T47D (cell line): ENCODE measurements at places on chromosomes 16 and 17.

DNA sequence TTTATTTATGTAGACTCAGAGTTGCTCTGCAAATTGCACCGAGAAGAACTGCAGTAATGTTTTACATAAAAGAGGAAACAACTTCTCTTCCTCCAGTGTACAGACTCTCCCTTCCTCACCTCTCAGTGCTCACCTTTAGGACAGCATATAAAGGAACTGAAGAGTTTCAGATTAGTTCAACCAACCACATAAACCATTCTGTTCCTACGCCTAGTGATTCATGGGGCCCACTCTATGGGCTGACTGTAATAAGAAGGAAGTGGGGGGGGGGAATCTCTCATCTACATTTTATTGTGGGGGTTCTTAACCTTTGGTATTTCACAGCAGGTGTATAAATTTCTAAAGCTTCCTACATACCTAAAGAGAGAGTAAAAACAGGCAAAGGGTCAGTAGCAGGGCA lies 18.3 kb downstream of the ZSWIM7 start:
- DNase-seq, result no peak

DNA sequence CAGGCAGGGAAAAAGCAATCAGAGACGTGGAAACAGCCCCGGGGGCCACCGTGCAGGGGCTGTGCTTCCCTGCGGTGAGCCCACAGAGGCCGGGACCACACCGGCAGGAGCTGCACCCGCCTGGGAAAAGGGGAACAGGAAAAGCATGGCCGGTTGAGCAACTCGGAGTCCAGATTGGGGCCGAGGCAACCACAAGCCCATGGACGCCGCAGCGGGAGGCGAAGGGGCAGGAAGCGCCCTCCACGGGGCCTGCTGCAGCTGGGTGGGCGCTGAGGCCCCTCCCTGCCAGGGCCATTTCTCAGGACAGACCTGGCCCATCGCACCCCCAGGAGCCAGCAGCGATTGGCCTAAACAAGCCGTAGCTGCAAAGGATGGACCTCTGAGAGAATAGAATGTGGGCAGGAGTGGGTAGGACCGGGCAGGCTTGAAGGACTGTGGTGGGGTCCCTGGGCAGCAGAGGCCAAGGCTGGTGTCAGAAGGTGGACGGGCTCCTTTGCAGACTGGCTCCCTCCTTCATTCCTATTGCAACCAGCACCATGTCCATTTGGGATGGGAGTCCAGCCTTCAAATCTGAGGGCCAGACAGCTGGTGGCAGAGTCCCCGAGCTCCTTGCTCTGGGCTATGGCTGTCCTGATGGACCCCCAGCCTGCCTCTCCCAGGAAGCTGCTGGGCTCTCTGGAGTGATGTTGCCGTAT lies 30.4 kb downstream of the COX4I1 start:
- no peak for DNase-seq

DNA sequence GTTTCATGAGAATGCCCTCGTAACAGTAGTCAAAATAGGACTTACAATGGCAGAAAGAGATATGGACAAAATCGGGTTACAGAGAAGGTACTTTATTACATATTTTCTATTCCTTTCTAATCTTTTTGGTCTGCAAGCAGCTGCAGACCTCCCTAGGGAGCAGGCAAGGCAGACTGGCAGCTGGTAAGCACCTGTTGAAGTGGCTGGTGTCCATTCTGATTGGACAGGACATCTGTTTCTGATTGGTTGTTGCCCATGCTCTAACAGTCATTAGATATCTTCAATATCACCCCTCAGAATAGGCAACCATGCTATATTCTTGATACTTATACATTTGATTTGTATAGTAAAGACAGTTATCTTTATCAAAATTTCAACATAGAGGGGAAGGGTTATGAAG lies 606.3 kb downstream of the KCNJ2 start:
- no peak for DNase-seq

GRCh38 chr16:52035436-52035835 lies 511.5 kb downstream of the TOX3 start:
- DNase-seq, result no peak

GRCh38 chr16:48590476-48590875 lies 19.5 kb downstream of the N4BP1 start:
- DNase-seq, result no peak

GRCh38 chr17:47095268-47095667 lies 93.8 kb downstream of the CDC27 start:
- no peak for DNase-seq

DNA sequence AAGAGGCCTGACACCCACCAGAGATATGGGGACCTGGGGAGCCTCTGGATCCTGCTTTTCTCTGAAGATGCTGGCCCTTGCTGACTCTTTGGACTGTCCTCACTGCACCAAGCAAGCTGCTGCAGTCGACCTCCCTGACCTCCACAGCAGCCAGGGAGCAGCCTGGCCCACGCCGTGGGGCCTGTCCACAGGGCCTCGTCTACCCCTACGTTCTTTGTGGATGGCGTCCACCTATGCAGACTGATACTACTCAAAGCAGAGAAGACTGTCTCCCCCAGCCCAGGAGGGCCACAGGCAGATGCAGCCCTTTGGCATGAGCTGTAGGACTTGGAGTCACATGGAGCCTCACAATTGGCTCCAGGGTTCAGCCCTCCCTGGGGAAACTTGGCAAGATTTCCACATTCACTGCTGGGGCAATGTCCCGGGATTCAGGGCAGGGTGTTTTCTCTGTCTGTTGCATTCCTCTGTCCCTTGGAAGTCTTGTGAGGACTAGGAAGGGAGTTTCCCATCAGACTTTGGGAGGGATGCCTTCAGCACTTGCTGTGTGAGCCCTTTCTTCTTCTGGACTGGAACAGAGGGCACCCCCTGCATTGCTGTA lies 152.2 kb downstream of the NTN1 start:
- DNase-seq, result no peak

- DNase-seq, result no peak
Observed at GRCh38 chr17:78131172-78132083, 857 bp downstream of the TMC8 start.

DNA sequence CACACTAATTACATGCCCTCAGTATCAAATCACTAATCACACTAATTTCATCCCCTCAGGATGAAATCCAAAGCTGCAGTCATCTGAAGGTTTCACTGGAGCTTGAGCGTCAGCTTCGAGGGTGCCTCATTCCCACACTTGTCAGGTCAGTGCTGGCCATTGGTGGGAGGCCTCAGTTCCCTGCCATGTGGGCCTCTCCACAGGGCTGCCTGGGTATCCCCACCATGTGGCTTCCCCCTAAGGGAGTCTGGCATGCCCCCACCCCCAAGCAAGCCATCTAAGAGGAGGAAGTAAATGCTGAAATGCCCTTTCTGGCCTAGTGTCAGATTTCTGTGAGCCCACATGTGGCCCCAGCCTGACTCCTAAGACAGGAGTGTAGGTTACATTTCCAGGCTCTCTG lies 78.6 kb upstream of the CDH5 start:
- no peak for DNase-seq

DNA sequence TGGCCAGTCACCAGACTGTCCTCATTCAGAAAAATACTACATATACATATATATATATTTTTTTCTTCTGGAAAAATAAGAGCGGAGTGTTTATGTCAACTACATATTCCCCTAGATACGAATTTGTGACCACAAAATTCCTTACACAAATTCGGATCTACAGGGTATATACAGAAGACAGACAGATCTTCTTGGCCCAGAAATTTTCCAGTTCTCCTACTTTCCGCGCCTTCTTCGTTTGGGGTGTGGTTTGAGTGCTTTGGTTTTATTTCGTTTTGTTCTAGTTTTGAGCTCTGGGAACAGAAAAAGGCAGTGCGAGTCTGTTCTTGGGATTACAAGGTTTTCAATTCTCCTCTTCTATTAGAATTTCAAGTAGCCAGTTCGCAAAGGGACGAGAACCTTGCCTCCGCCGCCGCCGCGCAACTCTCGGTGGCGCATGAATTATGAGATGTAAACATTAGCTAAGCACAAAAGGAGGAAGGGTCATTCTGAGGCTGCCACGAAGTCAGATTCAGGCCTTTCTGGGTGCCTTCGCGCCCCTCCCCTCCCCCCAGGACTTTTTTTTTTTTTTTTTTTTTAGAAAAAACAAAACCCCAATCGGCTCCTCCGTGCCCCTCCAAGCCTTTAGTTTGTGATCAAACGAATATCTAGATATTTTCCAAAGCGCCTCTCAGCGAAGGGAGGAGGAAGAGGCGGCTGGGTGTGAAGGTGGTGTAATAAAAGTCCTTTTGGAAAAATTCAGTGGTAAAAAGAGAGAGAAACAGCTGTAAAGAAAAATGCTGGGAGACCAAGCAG lies 1.8 kb upstream of the HOXB4 start:
- DNase-seq, result no peak

GRCh38 chr17:17090642-17091103 lies 48.4 kb downstream of the MPRIP start:
- no peak for DNase-seq

GRCh38 chr16:15035163-15035729 lies 20.6 kb downstream of the NTAN1 start:
- no peak for DNase-seq

DNA sequence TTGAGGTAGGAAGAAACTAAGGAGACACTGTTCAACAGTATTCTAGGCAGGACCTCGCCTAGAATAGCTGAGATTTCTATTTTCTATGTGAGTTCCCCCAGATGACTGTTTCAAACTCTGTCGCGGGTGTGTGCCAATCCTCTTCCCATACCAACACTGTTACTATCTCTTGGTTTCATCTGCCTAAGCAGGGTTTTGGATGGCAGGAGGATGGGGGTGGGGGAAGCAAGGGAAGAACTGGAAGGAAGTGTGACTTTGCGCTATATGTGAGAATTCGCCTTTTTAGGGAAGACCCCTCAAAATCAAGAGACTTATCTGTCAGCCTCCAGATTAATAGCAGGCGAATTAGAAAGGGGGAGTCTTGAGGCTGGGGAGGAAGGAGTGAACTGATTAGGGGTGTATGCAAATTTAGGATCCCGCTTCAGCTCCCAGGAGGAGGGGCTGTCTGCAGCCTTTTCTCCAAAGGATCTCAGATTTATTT lies 521 bp upstream of the G6PC3 start:
- DNase-seq, result no peak

DNA sequence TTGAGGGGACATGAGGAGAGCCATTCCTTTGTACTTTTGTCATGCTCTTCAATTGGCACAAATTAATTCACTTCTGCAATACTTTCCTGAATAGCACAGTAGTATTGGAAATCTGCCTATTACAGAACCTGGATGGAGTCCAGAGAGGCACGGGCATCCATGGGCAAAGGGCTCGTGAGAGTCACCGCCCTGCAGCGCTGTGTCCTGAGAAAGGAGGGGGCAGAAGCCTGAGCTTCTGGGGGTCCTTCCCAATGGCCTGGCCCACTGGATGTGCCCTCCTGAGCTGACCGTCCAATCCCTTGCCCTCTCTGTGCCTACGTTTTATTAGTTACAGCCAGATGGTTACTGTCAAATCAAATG lies 3.5 kb downstream of the G6PC1 start:
- no peak for DNase-seq
